ENCODE measurements at places on chromosomes 5 and 9. TPM values are rescaled to one million over a fixed set of nuclear protein-coding genes. Genes with fewer than 3 reads are reported as not detected.

The SPATA31C1 gene
- not detected for total RNA-seq

DNA sequence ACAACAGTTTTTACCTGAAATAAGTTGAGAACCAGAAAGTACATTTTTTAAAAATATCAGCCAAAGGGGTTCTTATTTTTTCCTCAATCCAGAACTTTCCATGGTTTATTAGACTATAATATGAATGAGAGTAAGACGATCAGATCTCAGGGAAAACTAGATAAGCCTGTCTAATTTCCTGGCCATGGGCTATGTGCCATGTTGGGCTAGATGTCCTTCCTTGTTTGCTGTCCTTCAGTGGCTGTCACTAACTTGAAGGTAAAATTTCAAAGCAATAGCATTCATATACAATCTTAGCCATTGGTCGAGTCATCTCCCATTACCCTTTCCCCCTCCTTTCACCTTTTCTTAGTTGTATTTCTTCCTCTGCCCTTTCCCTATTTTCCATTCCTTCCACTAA lies 179.5 kb upstream of the PPP1R2B start:
- no peak for DNase-seq

- DNase-seq = no peak
Observed at GRCh38 chr9:14418941-14419937, 105.3 kb upstream of the NFIB start.

DNA sequence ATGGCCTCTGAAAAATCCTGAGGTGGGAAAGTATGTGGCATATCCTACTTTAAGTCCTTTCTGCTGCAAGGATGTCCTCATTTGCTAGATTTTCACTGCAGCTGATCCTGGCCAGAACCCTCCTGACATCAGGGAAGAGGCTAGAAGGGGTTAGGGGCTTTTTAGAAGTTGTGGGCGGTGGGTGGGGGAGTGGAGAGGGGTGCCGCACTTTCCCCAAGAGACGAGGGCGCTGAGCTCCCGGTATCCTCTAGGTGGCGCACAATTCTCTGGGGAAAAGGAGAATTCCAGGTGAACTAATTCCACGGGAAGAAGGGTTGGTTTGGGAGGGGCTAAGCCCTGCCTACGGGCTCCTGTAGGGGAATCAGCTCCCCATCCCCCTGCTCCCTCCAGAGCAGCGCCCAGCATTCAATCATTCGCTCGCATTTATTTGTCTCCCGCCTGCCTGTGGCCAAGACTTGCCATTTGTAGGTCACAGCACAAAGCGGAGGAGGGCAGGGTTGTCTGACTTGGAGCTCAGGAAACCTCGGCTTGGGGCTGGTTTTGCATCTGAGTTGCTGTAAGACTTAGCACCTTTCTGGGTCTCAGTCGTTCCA lies 42.9 kb upstream of the HAND1 start:
- DNase-seq = no peak

DNA sequence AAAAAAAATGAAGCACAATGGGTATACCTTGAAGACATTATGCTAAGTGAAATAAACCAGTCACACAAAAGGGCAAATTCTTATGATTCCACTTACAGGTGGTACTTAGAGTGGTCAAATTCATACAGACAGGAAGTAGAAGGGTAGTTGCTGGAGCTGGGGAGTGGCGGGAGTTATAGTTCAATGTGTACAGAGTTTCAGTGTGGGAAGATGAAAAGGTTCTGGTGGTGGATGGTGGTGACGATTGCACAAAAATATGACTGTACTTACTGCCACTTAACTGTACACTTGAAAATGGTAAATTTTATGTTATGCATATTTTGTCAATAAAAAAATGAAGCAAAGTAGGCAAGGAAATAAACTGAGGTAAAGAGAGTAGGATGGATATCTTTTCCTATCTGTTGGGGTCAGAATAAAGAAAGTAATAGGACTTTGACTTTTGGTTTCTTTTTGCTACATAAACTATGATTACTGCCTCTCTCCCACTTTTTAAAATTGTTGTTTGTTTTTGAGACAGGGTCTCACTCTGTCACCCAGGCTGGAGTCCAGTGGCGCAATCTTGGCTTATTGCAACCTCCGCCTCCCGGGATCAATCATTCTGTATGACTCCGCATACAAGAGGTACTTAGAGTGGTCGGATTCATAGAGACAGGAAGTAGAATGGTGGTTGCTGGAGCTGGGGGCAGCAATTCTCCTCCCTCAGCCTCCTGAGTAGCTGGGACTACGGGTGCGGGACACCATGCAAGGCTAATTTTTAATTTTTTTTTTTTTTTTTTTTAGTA lies 4.0 kb upstream of the PSAT1 start:
- no peak for DNase-seq
